ENCODE measurements at places on chromosomes 7 and 10.
A peak's percentile ranks its signal among the peaks of the same experiment; 100 is the strongest.

GRCh38 chr10:132938472-132939339 is 3.7 kb downstream of the CFAP46 start:
- peak; percentile 14 for DNase-seq

GRCh38 chr10:17479015-17479615 is 24.7 kb upstream of the ST8SIA6 start:
- DNase-seq: no peak

DNA sequence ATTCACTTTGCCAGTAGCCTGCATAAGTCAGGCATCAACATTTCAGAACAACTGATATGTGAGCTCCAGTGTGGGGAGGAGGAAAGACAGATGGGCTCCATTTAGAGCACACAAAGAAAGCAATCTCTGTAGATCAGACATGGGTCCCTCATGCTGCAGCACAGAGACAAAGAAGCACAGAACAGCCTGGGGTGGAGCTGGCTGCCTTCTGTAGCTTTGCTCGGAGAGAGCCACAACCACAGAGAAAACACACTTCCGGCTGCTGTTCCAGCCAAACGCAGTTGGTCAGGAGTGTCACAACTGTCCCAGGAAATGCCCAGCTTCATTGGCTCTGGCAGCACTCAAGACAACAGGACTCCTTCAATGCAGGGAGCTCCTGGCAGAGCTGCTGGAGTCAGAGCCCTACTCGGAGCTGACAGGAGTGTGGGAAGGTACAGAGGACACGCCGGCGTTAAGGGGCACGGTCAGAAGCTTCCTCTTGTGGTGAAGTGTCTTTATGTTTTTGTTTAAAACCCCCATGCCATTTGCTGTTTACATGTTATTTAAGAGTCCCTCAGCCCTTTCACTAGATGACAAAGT is 494.4 kb downstream of the TCERG1L start:
- no peak for DNase-seq

DNA sequence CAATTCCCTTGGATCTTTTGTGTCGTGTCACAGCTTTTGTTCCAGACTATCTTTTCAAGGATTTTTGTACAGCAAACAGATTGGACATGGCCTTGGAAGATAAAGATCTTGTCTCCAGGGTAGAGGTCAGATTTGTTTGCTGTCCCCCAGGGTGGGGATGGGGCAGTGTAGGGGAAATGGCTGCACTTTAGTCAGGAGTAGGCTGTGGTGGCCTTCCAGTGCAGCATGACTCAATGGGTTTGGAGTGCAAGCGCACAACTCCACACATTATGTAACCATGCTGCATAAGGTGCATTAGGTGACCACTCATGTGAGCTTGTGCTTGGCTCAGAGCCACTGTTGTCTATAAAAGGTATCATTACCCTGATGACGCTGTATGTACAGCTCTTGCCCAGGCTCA is 23.9 kb upstream of the ADAMTS14 start:
- peak; percentile 26 for DNase-seq

- no peak for DNase-seq
These were observed 160.7 kb downstream of the MALRD1 start for GRCh38 chr10:19209319-19209718.

- no peak for DNase-seq
These were observed 877.9 kb downstream of the KCNMA1 start for GRCh38 chr10:76759681-76760080.

DNA sequence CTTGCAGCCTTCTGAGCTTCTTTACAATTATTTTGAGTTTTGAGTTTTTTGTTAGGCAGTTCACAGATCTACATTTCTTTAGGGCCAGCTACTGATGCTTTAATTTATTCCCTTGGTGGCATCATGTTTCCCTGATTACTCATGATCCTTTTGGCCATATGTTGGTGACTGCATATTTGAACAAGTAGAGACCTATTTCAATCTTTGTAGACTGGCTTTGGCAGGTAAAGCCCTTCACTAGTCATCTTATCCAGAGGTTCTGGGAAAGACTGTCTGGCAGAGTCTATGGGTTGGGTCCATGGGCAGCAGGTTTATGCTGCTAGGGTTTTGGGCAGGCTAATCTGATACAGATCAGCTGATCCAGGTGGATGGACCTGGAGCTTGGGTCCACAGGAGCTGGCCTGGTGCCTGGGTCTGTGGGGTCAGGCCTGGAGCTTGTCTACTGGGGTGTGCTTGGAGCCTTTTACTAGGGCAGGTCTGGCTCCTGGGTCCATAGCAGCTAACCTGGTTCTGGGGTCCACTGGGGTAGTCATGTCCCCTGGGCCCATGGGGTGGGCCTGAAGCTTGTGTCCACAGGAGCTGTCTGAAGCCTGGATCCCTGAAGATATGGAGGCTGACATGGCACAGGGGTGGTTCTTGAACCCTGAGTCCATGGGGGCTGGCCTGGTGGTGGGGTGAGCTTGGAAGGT is 72.7 kb downstream of the GPR85 start:
- DNase-seq: no peak

GRCh38 chr10:69451784-69452251 is 553 bp downstream of the TSPAN15 start:
- DNase-seq: no peak

DNA sequence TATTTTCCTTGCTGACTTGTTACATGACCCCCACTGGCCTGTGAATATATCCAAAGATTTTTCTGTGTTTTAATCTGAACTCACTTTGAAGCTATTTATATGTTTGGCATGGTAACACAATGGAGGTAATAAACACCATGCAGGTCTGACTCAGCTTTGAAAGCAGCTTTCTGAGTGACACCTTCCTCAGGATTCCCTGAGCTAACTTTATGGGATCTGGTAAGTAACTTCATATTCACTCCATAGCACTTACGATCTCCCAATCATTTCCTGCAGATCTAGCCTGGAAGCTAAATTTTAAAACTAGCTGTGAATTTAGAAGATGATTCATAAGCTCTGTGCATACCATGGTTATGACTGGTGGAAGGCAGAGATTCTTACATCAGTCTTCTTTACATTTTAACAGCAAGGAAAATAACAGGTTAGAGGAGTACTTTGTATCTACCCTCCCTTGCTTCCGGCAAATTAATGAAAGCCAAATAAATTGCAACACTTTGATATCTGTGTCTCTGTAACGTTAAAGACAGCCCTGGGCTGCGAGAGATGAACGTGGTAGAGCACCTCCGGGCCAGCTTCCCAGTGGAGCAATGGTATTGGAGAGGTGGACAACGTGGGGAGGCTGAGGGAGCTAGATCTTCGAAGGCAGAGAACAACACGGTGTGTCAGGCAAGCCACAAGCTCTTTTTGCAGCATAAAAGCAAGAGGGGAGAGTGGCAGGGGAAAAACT is 170.2 kb upstream of the KLF14 start:
- no peak for DNase-seq

DNA sequence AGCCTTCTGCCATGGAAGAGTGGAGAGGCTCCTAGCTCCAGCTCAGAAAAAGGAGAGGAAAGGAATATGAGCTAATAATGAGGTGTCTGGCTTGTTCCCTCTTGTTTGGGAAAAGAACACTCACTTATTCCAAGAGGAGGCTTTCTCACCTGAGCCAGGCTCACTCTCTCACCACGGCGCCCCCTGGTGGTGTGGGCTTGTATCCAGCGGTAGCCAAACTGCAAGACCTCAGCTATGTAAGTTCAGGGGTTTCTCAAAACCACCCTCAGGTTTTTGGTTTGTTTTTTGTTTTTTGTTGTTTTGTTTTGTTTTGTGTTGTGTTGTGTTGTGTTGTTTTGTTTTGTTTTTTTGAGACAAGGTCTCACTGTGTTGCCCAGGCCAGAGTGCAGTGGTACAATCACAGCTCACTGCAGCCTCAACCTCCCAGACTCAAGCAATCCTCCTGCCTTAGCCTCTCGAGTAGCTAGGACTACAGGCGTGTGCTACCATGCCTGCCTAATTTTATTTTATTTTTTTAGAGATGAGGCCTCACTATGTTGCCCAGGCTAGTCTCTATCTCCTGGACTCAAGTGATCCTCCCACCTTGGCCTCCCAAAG is 124.0 kb downstream of the TMEM130 start:
- DNase-seq: peak; percentile 71

GRCh38 chr10:85995791-85996190 is 370.8 kb downstream of the GRID1 start:
- peak; percentile 36 for DNase-seq

DNA sequence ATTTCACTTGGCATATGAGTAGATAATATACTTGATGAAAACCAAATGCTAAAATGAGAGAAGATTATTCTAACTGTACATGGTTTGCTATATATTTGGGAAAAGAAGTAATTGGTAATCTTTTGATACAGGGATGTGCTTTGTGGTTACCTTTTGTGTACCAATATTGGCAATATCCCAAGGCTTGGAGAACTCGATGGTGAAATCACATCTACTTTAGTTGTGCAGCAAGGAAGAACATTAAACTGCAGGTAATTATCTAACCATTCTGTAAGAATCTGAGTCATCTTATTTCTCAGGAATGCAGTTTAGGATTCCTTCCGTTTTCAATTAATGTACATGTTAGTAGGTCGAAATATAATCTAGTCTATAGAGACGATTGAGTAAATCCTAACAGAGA is 64.1 kb downstream of the SRI start:
- no peak for DNase-seq

- DNase-seq: peak; percentile 79
These were observed at the start of gene ZSCAN21 for GRCh38 chr7:100049441-100050291. TSS of gene ZSCAN21 (plus strand) at chr7:100049774. CDS start at chr7:100057007, 7,233 bp downstream.

DNA sequence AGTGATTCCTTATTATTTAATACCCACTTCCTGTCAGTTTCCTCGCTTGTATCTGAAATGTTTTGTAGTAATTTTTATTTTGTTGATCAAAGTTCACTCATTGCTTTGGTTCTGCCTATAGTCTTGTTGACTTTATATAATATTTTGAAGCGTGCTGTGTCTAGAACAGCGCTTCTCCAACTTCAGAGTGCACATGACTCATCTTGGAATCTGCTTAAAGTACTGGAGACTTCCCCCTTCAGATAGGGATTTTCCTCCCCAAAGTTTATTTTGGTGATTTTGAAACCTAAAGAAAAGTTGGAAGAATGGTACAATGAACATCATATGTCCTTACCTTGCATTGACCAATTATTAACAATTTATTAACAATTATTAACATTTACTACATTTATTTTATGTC is 5.8 kb downstream of the COMTD1 start:
- no peak for DNase-seq

- no peak for DNase-seq
These were observed 38.0 kb downstream of the RBM33 start for GRCh38 chr7:155682484-155682883.

- peak; percentile 58 for DNase-seq
These were observed 3.8 kb upstream of the ANTXRL start for GRCh38 chr10:46282842-46283574.

GRCh38 chr10:70475661-70476060 is 2.9 kb upstream of the PALD1 start:
- DNase-seq: no peak

- DNase-seq: no peak
These were observed 156.0 kb downstream of the SEMA3D start for GRCh38 chr7:85030893-85031292.

DNA sequence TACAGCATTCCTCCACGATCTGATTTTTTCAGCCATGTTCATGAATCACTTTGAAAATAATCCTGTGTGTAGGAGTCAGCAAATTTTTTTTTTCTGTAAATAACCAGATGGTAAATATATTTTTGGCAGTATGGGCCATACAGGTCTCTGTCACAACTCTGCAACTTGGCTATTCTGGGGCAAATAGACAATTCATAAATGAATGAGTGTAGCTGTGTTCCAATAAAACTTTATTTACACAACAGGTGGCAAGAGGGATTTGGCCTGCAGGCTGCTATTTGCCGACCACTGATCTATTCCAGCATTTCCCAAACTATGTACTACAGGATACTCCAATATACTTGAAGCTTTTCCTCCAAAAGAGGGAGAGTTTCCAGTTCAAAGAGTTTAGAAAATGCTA is 78.7 kb upstream of the SVIL start:
- DNase-seq: no peak

DNA sequence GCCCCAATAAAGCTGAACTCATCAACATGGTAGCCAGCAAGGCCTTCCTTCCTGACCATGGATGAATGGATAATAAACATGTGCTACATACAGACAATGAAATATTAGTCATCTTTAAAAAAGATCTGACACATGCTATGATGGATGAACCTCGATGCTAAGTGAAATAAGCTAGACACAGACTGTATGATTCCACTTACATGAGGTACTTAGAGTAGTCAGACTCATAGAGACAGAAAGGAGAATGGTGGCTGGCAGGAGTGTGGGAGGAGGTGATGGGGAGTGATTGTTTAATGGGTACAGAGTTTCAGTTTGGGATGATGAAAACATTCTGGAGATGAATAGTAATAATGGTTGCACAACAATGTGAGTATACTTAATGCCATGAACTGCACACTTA is 114.1 kb upstream of the SORCS3 start:
- DNase-seq: no peak

- DNase-seq: no peak
These were observed 30.8 kb upstream of the SMNDC1 start for GRCh38 chr10:110335314-110336064.

DNA sequence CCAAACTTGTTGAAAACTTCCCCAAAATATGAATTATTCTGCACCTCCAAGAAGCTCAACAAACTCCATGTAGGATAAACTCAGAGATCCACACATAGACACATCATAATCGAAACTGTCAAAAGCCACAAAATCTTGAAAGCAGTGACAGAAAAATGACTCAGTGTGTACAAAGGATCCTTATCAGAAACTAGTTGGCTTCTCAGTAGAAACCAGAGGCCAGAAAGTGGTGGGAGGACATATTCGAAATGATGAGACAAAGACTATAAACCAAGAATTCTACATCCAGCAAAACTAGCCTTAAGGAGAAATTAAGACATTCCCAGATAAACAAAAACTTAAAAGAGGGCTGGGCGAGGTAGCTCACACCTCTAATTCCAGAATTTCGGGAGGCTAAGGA is 38.5 kb downstream of the MCMBP start:
- no peak for DNase-seq

DNA sequence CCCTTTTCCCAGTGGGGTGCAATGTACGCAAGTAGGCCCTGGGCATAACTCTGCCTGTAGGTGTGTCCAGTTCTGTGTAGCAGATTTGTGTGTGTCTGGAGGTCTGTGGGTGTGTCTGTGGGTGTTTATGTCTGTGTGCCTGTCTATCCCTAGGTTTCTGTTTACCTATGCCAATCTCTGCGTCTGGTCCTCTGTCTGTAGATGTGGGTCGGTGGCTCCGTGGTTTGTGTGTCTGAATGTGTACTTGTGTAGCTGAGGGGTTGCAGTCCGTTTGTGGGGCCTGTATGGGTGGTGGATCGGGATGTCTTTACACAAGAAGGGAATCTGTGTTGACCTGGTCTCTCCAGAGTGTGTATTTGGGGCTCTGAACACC is 932 bp downstream of the NYAP1 start:
- no peak for DNase-seq

All from DND-41 (cell line).